ENCODE measurements at places on chromosomes 5 and 9.

DNA sequence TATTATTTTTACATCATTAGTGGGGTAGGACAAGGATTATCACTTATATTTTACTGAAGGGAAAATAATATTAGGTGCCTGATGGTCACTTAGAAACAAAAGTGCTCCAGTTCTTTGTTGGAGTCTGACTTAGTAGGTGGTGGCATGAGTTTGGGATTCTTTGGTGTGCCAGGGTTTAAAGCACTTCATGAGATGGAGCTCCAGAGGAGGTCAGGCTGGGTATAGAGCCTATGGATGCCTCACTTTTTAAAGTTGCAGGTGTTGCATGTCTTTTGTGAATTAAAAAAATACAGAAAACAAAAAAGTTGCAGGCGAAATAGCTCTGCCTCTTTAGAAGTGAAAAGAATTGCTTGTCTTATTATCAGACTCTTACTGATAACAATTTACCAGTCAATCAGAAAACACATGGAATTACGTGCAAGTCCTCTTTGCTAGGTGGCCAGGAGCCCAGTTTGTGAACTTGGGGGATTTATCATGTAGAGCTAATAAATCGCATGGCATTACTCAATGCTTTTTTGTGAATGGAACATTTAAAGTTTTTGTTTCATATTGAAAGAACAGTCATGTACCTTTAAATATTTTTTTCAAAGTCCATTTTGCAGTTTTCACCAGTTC lies 1.6 kb downstream of the ITK start:
- DNase-seq: no peak

GRCh38 chr9:75039009-75039408 lies 10.9 kb upstream of the CARNMT1 start:
- no peak for DNase-seq

GRCh38 chr9:23811633-23812032 lies 14.4 kb downstream of the ELAVL2 start:
- DNase-seq: no peak

DNA sequence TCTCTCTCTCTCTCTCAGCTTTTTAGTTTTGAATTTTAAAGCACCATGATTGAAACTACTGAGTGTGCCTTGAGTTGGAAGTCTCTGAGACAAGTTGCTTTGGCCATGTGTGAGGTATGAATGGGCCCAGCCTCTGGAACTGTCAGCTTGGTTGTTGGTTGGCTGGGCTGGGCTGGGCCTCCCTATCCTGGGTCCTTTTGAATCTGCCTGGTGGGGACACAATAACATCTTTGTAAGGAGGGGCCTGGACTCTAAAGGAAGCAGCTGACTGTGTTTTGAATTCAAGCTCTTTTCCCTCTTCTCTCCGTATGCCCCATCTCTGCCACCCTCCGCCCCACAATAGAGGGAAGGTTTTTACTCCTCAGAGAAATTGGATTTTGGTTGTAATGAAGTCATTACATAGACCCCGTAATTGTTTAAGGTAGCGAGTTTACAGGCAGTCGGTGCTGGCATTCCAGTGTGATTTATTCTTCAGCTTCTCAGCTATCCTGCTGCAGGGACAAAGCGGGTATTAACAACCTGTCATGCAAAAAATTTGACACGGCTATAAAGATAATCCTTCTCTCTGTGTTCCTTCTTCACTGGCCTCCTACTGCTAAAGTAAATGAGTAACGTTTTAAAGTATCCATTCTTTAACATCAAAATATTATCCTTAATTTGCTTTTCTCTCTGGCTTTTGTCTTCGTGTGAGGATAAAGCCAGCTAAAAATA lies 105.4 kb downstream of the DAPK1 start:
- no peak for DNase-seq

DNA sequence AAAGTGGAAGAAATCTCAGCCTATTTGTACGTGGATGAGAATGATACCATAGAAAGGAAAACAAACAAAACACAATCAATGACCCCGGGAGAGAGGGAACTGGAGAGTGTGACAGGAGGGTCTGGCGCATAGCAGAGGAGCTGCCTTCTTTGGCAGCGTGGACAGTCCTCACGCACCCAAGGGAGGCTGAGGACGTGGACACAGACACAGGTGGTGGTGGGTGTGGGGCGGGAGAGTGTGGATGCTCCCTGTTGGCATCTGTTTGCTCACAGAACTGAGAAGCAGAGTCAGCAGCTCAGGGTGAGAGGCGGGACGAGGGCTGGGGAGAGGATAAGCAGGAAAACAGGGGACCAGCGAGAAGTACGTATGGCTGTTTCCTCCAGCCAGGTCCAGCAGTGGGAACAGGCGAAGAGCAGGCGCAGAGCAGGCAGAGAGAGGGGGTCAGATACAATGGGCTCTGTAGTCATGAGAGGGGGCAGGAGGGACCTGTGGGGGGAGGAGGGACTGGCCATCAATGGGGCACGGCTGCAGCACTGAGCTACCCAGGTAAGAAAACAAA lies 10.0 kb downstream of the CMBL start:
- no peak for DNase-seq

DNA sequence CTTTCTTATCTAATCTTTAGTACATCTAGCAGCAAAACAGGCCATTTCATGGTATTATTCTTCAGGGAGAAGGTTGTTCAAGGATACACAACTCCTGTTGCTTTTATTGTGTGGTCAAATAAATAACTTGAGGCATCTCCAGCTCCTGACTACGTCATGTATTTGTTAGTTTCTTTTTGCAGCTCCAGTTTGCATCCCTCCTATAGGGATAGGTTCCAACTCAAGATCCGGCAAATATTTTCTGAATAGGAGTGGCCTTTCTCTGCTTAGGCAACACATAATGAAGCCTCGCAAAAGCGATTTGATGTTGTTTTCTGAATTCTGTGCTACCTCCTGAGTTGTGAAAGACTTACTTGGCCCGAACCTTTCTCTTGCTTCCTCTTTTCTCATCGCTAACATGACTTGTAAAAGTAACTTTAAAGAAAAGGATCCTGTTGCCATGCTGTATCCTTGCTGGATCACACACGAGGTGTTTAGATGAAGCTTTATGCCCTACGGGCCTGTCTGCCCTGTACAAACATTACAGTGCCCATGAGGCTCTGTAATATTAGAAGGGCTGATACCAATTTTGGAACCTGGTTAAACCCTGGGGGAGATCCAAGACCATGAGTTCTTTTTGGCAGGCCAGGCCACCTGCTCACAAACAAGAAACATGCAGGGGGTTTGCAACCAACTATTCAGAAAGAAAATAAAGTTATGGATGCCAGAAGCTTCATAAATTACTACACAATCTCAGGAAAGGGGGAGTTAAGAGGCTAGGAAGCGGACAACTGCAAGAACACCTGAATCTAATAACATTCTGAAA lies 149.8 kb upstream of the FGF10 start:
- no peak for DNase-seq

DNA sequence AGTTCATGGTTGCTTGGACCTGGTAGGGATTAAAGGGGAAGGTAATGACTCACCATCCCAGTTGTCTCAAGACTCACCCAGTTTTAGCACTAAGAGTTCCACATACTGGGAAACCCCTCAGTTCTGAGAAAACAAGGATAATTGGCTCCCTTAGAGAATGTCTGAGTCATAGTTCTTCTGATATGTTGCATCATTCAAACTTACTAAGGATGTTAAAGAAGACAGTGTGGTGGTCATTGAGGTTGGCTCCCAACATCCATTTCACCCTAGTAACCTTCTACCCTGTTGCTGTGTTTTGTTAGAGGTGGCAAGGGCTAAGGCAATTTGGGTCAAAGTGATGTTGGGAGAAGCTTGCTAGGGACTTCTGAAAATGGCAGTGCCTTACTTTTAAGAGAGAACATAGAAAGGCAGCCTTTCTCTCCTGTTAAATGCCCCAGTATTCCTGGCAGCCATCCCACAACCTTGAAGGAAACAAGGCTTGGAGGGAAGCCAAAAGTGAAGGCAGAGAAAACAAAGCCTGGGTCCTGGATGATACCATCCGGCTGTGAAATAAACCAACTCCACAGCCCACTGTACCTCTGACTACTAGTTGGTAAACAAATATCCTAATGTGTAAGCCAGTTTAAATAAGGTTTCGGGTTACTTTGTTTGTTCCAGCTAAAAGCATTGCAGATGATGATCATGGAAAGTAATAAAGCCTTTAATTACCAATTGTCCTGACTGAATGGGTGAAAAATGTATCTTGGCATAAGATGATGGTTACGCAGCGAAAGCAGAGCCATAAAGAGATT lies 80.4 kb upstream of the ADAMTSL1 start:
- peak; percentile 34 for DNase-seq

DNA sequence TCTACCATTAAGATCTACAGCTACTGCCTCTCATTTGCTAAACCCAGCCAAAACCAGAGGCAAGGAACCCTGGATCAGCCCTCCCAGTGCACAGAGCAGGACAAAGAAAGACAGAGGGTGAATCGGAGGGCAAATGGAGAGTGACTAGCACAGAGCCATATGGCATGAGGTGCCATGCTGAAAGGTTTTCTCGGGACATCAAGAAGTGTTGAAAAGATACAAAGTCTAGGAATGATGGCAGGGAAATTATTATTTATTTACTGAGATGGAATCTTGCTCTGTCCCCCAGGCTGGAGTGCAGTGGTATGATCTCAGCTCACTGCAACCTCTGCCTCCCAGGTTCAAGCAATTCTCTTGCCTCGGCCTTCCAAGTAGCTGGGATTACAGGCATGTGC lies 19.3 kb downstream of the SLC1A1 start:
- DNase-seq: no peak

- no peak for DNase-seq
These were observed 9.7 kb upstream of the ERBIN start for GRCh38 chr5:65916636-65917035.

- no peak for DNase-seq
These were observed 131.9 kb downstream of the CWC27 start for GRCh38 chr5:64900618-64901017.

DNA sequence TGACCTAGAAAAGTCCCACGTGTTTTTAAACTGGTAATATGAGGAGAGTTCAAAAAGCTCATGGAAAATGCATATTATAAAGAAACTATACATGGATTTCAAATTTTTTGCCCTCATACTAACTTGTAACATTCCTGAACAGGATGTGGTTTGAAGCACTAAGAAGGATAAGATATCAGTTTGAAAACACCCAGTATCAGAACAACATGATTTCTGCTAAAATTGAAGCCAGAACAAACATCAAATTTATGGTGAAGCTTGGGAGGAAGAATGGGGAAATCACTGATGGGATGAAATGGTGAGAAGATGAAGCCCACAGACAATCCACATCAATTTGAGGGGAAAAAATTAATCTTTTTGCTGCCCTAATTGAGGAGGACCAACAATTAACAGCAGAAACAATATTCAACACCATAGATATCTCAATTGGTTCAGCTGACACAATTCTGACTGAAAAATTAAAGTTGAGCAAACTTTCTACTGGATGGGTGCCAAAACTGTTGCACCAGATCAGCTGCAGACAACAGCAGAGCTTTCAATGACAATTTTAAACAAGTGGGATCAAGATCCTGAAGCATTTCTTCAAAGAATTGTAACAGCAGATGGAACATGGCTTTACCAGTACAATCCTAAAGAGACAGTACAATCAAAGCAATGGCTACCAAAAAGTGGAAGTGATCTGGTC lies 113.2 kb upstream of the SNX2 start:
- no peak for DNase-seq

- no peak for DNase-seq
These were observed 20.1 kb downstream of the SPAAR start for GRCh38 chr9:35929453-35929718.

DNA sequence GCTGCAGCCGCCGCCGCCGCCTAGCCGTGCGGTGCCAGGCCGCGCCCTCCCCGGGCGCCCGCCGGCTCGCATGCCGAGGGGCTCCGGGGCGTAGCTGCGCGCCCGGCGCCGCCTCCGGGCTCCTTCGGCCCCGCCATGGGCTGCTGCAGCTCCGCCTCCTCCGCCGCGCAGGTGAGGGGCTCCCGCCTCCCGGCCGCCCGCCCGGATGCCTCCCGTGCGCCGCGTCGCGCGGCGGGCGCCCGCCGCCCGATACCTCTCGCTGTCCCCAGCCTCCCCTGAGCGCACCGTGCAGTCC lies 230 bp downstream of the SLC44A1 start:
- no peak for DNase-seq

DNA sequence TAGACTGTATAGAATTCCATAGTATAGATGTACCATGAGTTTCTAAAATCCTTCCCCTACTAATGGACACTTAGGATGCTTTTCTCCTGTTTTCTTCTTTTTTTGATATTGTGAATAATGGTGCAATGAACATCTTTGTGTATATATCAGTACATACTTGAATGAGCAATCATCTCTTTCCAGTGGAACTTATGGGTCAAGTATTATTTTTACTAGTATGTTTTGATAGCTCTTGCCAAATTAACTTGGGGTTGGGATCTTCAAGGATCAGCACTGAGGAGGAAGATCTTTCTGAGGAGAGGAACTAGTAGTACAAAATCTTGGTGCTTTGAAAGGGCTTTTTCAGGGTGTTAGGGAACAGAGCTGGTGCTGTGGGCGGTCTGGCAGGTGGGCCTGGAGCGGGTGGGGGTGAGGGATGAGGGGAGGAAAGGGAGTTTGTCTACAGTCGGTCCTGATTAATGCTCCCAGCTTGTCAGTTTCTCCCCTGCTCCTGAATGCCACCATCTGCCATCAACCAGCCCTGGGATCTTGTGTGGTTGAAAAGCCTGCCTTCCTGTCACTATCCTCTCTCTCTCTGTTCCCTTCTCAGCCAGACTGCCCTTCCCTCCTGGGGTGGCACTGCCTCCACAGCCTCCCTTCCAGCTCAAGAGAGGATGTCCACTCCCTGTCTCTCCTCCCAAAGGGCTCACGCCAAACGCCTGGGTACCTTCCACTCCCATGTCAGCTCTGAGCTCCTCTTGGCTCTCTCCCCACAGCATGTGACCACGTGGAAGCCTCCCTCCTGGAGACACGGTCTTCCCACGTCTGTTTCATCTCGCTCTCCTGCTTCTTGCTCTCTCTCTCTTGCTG lies 185.9 kb downstream of the DAB2IP start:
- peak; percentile 53 for DNase-seq

DNA sequence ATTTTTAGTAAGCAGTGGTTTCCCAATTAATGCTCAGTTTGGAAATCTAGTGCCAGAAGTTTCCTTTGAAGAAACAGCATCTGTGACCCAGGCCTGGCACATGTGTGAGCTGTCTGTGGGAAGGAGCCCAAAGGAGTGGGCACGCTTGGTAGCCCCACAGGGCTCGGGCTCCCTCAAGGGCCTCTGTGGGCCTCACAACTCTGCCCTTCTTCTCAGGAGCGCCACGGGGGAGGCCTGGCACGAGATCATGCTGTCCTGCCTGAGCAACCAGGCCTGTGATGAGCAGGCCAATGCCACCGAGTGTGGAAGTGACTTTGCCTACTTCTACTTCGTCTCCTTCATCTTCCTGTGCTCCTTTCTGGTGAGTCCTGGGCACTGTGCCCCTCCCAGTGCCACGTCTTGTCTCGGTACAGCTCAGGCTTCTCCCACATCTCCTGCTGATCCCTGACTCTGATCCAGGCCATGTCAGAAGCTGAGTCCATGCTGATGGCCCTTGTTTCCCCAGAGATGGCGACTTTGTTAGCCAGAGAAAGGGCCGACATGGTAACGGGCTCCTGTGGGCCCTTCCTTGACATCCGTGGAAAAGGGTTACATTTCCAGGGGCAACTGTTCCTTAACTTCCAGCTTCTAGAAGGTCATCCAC lies 200.4 kb downstream of the CACNA1B start:
- no peak for DNase-seq

- no peak for DNase-seq
These were observed 159.6 kb upstream of the SLC12A2 start for GRCh38 chr5:127923804-127924570.
